HT1080 (cell line): ENCODE measurements at places on chromosomes 5 and 9.
A peak's percentile ranks its signal among the peaks of the same experiment; 100 is the strongest.

- peak; percentile 71 for DNase-seq
Observed at GRCh38 chr9:98365227-98365669, 109.8 kb upstream of the TBC1D2 start.

DNA sequence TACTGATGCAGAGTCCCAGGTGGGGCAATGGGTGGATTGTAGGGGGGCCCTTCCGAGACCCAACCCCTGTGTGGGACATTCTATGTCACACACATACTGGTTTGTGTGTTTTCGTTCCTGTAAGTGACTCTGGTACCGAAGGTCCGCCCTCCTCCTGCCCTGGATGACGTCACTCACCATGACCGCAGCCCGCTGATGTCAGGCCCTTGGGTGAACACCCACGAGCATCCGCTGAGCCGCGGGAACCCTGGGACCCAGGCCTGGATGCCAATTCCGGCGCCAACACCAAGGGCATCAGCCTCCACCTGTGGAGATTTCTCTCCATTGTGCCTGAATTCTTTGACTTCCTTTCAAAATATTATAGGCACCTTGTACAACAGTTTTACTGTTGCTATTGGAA lies 184.3 kb downstream of the MTRR start:
- DNase-seq: peak; percentile 23

DNA sequence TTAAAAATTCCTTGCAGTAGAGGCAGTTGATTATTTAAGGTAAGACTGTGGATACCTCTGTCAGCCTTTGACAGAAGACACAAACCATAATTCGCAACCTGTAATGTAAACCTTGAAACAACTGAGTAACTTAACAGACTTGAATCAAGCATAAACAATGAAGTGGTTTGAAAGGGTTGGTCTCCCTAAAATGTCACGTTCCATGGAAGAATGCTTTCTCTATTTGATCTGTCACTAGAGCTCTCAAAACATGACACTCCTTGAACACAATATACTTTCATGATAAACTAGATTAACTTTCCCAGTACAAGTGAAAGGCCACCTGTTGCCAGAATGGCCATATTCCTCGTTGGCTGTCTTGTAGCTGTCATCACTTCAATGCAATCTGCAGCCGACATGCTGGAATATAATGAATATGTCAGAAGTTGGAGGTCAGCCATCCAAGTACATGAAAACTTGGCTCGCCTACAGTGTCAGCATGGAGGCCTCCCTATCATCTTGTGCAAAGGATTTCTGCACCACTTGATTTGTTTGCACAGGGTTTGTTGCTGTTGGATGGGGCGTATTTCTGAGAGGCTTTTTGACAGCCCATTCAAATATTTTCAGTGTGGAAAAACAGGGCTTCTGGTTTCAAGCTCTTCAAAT lies 228.0 kb downstream of the TLE4 start:
- DNase-seq: no peak

GRCh38 chr9:12314589-12314988 lies 378.6 kb upstream of the TYRP1 start:
- DNase-seq: no peak

- no peak for DNase-seq
Observed at GRCh38 chr5:153866176-153866575, 172.5 kb downstream of the FAM114A2 start.

DNA sequence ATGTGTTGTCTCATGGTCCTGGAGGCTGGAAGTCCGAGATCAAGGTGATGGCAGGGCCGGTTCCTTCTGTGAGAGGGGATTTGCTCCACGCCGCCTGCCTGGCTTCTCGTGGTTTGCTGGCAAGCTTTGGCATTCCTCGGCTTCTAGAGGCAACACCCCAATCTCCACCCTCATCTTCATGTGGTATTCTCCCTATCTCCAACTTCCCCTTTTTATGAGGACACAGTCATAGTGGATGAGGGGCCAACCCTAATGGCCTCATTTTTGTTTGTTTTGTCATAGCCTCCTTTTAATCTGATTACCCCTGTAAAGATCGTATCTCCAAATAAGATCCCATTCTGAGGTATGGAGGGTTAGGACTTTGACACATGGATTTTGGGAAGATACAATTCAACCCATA lies 41.7 kb upstream of the CLK4 start:
- no peak for DNase-seq

DNA sequence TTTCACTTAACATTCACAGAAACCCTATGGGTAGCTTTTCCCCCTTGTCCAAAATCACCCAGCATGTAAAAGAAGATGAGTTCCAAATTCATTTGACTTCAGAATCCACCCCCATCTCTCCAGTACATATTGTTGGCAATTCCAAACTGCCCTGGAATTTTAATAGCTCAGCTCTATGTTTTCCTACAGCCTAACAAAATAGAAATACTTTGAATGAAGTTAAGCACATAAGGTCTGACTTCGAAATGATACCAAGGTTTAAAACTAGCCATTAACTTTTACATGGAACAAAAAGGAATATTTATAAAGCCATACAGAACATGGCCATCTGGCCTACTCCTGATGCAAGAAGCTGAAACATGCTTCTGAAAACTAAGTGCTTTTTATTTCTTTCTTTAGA lies 634.3 kb downstream of the PDE4D start:
- DNase-seq: no peak

- no peak for DNase-seq
Observed at GRCh38 chr9:13239208-13239607, 40.3 kb downstream of the MPDZ start.

GRCh38 chr5:93590493-93590892 lies 7.5 kb downstream of the NR2F1 start:
- no peak for DNase-seq

GRCh38 chr5:62354028-62354874 lies 48.2 kb downstream of the KIF2A start:
- DNase-seq: peak; percentile 26

DNA sequence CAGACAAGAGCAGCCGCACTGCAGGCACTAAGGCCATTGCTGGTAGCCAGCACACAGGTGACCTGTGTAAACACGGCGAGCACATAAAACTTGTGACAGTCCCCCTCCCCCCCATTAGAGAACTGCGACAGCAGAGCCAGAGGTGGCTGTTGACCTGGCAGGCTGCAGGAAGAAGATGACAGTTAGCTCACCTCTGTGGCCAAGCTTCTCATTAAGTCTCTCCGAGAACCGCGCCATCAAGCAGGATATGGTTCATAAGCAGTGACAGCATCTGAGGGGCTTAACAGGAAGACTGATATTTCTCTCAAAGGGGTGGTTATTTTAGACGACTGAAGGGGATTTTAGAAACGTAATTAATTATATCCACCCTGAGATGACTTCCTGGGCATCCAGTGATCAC lies 5.2 kb downstream of the SURF4 start:
- no peak for DNase-seq

- DNase-seq: no peak
Observed at GRCh38 chr9:99694393-99694792, 127.3 kb upstream of the NR4A3 start.

GRCh38 chr5:175457466-175457865 lies 13.5 kb upstream of the DRD1 start:
- peak; percentile 40 for DNase-seq

DNA sequence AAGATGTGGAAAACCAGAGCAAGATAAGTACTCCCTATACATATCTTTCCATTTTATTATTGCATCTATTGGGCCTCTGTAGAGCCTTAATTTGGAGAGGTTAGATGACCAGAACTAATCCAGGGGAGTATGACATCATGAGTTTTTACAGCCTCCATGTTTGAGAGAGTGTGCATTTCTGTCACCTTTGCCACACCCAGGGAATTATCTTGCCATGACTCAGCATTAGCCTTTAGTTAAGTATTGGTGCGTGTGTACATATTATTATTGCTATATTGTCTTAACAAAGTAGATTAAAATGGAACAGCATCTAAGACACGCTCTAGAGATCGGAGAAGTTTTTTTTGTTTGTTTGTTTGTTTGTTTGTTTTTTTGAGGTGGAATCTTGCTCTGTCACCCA lies 27.6 kb downstream of the DIMT1 start:
- DNase-seq: no peak
